ENCODE measurements at places on chromosomes 12 and 14.
A peak's percentile ranks its signal among the peaks of the same experiment; 100 is the strongest.

GRCh38 chr12:13275241-13276085 is 78.9 kb downstream of the EMP1 start:
- no peak for DNase-seq

GRCh38 chr14:74660167-74660566 is 48.1 kb upstream of the LTBP2 start:
- no peak for DNase-seq

- peak; percentile 16 for DNase-seq
These were observed 190.8 kb upstream of the PARP11 start for GRCh38 chr12:4064008-4064407.

DNA sequence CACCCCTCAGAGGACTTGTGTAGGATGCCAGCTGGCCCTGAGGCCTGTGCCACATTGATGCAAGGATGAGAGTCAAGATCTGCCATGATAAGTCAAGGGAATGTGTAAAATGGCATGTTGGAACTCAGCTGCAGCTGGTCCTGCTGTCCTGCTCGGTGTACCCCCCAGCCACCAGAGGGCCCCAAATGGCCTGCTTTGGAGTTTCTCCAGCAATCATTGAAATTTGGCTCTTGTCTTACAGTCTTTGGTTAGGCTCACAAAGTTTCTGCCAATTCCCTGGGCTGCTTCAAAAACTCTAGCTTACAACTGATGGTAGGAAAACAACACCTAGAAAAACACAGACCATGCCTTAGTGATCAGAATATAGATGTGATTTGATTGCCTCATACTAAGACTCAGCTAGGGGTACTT is 76.8 kb downstream of the HSD17B6 start:
- DNase-seq: peak; percentile 35

DNA sequence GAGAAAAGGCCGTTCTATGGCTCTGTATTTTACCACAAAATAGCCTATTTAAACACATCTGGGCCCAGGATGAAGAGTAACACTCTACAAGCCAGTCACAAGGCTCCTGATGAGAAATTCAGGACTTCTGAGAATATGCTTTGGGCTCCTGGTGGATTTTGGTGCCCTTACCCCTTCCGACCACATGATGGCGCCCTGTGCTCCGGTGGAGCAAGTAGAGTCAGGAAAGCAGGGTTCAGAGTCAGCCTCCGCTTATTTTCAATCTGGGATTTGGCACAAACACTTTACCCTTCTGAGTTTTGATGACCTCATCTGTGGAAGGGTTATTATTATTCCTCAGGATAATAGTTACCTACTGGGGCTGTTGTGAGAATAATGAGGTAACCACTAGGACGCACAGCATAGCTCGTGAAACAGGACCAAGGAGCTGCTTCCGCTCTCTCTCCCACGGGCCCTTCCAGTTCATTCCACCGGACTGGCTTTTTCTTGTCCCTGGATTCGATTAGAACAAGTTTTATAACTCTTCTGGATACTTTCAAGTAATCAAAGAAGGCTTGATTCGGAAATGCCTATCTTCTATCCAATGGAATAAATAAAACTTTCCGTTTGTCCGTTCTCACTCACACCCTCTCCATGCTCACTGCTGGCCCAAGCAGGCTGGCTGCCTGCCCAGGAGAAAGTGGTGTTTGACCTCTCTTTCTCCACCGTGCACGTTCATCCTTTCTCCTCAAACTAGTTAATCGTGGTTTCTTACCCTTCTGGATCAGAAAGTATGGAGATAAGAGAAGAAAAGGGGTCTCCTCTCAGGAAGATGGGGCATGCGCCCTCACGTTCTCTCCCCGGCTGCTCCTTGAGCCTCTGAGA is 104.6 kb downstream of the GALC start:
- DNase-seq: peak; percentile 31

GRCh38 chr12:97274386-97274785 is 188.2 kb upstream of the RMST start:
- no peak for DNase-seq

- DNase-seq: no peak
These were observed 28.5 kb downstream of the TRAFD1 start for GRCh38 chr12:112153893-112154219.

DNA sequence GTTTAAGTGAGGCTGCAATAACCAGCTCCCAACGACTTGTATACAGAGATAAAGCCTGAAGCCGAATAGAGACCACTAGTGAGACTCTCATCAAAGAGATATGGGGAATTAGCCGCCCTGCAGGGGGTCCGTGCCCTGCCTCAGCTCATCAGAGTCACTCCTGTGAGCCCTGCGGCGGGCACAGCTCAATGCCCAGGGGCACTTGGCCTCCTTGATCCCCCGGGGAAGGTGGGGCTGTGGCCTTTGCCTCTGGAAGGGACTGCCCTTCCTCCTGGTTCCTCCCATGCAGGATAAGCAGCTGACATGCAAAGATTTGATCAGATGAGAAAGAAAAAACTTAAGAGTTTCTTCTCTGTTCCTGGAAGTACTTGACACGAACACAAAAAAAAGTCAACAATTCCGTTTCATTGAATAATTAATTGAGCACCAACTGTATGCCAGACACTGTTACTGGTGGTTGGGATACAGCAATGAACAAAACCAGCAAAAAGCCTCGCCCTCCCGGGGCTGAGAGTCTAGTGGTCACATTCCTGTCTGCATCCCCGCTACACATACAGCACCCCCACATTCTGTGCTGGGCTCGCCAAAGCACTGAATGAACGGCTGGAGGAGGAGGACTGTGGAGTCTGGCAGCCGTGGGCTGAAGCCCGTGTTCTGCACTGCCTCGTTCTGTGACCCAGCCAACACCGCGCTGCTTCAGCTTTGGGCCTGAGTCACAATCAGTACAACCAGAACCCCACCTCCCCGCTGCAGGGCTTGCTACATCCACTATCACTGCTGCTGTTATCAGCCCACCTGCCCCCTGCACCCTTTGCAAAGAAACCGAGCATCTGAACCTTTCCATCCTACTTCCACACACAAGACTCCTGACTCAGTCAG is 10.3 kb downstream of the TTC7B start:
- DNase-seq: no peak

DNA sequence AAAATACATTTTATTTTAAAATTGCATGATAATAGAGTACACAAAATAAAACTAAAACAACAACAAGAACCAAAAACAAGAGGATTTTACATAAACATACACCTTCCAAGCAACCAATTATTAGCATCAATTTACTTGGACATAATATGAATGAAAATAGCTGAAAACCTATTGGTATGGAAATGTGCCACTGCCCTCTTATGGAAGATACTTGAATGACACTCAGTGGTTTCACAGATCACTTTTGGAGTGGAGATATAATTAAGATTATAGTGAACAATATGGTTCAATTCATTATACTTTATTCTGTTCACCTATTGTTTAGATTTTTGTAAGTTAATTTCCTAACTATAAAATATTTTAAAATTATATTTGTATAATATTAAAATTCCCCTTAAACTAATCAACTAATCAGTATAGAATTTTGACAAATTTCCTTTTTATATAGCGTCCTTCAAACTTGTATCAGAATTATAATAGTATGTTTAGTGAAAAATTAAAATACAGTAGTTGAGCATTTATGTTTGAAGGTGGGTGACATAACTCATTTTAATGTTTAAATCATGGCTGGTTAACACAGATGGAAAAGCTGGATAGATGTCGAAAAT is 70.1 kb downstream of the SLC6A15 start:
- peak; percentile 46 for DNase-seq

DNA sequence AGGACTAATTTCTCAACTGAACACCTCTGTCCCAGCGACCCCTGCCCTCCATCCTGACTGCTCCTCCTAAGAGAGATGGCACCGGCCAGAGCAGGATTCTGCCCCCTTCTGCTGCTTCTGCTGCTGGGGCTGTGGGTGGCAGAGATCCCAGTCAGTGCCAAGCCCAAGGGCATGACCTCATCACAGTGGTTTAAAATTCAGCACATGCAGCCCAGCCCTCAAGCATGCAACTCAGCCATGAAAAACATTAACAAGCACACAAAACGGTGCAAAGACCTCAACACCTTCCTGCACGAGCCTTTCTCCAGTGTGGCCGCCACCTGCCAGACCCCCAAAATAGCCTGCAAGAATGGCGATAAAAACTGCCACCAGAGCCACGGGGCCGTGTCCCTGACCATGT is 756 bp downstream of the RNASE7 start:
- DNase-seq: no peak

DNA sequence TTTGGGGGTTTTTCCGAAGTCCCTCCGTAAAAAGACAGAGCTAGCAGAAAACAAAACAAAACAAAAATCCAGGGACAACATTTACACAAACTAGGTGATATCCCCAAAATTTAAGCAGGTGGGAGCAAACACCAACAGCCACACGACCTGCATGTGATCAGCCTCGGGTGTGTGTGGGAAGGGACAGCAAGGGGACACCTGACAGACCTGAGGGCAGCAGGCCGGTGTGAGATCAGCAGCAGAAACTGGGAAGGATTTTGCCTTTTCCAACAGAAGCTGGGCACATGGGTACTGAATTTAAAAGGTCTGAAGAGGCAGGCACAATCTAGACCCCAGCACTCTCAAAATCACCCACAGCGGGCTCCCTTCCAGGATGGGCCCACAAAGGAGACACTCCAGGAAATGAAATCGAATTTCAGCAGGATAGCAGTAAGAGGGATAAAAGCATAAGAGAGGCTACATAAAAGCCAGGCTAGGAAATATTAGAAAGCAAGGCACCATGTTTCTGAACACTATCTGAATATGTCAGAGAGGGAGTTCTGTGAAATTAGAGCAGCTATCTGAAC is 36.5 kb upstream of the SELPLG start:
- no peak for DNase-seq

- DNase-seq: no peak
These were observed 238.5 kb upstream of the NAV3 start for GRCh38 chr12:77591959-77592743.

DNA sequence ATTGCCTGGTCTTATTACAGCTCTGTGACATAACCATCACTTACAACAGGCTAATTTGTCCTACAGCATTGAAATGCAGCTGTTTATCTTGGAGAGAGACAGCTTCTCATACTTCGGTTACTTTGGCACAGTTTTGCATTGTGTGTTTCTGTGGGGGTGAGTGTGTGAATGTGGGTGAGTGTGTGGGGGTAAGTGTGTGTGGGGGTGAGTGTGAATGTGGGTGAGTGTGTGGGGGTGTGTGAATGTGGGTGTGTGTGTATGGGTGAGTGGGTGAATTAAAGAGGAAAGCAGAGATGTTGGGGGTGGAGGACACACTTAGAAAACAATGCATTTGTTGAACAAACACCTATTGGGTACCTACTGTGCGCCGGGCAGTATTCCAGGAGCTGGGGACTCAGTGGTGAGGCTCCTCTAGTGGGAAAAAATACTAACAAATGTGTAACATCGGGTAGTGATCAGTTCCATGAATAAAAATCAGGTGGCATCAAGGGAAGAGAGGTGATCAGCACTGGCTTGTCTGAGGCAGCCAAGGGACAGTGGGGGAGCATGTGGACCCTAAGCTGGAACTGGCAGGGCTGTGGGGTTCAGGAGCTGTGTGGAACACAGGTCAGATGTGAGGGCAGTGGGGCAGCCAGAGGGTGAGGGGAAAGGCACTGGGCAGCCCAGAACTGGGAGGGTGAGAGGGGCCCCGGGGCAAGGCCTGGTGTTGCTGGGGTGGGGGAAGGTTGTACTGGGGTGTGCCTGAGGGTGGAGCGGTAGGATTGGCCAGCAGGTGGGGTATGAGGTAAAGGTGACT is 44.1 kb upstream of the AMN start:
- DNase-seq: no peak

DNA sequence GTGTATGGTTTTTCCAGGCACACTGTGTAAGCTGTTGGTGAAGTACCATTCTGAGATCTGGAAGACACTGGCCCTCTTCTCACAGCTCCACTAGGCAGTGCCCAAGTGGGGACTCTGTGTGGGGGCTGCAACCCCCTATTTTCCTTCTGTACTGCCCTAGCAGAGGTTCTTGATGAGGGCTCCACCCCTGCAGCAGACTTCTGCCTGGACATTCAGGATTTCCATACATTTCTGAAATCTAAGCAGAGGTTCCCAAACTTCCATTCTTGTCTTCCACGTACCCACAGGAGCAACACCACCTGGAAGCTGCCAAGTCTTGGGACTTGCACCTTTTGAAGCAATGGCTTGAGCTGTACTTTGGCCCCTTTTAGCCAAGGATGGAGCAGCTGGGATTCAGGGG is 85.2 kb upstream of the PRMT8 start:
- DNase-seq: no peak

DNA sequence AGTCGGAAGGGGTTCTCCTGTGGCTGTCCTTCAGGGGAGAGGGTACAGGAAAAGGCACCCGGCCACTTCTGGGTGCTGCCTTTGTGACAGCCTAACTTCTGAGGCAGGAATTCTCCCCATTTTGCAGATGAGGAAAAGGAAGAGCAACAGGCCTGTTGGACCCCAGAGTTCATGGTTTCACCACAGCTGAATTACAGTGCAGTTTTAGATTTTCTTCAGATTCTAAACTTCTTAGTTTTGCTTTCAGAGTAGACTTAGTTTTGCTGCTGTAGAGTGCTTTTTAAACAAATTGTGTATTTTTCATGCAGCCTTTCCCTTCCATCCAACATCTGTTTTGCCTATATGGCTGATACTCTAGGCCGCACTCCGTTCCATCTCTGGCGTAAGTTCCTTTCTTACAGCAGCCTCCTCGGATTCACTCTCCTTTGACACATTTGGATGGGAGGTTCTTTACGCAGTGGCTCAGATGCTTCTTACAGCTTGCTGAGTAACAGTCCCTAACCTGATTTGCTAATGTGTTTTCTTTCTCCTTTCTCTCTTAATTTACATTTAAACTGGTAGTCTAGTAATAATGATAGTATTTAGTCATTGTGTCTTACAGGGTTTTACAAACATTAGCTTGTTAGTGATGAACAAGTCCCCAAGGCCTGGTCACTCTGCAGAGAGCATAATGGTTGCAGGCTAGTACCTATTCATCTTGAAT is 7.8 kb downstream of the TRAF3 start:
- DNase-seq: peak; percentile 37

GRCh38 chr12:46266382-46266791 is 2.5 kb downstream of the SLC38A1 start:
- peak; percentile 44 for DNase-seq

- DNase-seq: no peak
These were observed 21.8 kb downstream of the PLEKHG3 start for GRCh38 chr14:64725879-64726584.

DNA sequence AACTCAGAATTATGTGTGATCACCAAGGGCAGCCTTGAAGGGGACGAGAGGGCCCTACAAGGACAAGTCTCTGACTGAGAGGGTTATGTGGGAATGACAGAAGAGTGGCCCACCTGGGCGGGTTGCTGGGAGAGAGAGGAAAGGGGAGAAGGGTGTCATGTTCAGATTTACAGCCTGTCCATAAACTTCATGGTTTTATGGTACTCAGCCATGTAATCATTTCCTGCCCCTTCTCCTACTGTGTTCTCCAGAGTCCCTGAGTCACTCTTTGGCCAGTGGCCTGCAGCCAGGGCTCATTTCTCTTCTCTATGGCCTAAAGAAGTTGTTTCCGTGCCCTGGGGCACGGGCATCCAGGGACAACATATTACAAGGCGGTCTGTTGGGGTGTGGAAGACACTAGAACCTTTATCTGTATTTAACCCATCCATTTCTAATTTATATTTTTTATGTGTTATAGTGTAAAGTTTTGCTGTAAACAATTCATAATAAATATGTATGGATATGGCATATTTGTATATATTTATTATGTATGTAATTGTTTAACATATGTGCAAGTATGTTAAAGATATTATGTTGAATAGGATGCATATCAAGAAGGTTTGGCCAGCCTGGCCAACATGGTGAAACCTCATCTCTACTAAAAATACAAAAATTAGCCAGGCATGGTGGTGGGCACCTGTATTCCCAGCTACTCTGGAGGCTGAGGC is 26.9 kb downstream of the DDX47 start:
- DNase-seq: no peak

Measured in activated CD4-positive, alpha-beta T cell treated with anti-CD3 and anti-CD28 coated beads, Interleukin-2, amount 50 U/mL, for 16 hours (primary cell).